ENCODE measurements at places on chromosomes 16 and 17.

GRCh38 chr16:28106467-28107215 lies 43.1 kb upstream of the GSG1L start:
- no peak for DNase-seq

DNA sequence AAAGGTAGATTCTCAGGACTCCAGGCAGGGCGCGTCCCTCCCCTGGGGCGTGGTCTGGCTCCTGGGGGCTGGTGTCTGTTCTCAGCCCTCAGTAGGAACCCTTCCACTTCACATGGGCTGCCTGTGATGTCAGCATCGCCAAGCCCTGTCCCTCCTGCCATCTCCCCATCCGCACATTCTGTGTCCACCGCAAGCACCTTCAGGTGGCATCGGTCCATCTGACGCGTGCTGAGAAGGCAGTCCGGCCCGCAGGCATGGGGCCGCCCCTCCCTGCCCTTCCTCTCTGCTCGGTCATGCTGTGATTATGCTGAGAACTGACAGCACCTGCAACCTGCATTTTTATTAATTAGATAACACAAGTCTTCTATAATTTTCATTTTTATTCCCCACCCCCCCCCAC lies 12.7 kb upstream of the DNAH17 start:
- no peak for DNase-seq

- no peak for DNase-seq
Measured at GRCh38 chr16:85998868-85999729, 100.1 kb downstream of the IRF8 start.

DNA sequence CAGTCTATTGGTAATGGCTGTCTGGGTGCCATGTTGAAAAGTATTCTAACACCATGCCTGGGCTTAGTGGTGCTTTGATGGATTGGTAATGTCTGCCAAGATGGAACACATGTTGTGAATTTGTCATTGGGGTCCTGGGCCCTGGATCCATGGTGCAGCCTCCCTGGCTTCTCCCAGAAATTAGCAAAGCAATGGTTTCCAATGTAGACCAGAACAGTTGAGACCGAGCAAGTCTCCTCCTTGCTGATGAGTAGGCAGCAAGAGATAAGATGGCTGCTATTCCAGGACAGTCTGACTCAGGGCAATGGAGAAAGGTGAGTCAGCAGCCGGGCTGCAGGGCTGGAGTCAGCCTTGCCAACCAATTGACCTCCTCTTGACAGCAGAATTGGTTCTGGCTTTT lies 30.8 kb downstream of the GPR139 start:
- no peak for DNase-seq

- DNase-seq = no peak
Measured at GRCh38 chr17:7885367-7886226, 3.0 kb upstream of the CHD3 start.

- DNase-seq = no peak
Measured at GRCh38 chr17:82590881-82591539, 57.2 kb downstream of the WDR45B start.

- no peak for DNase-seq
Measured at GRCh38 chr16:51985126-51985525, 561.8 kb downstream of the TOX3 start.

- no peak for DNase-seq
Measured at GRCh38 chr17:76848670-76849069, 19.5 kb upstream of the MGAT5B start.

DNA sequence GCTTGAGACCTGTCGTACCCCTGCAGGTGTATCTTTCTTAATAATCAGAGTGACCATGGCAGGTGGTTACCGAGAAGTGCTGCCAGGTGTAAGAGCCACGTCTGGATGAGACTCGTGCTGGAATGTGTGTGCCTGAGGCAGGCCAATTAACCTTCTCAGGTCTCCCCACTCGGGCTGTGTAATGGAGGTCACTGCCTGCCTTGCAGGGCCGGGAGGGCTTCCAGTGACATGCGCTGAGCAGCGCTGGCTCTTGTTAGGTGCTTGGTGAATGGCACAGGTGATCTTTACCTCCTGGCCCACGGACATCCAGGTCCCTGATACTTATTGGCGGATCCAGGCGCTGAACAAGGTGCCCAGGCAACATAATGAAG lies 4.6 kb upstream of the GSE1 start:
- DNase-seq = no peak

DNA sequence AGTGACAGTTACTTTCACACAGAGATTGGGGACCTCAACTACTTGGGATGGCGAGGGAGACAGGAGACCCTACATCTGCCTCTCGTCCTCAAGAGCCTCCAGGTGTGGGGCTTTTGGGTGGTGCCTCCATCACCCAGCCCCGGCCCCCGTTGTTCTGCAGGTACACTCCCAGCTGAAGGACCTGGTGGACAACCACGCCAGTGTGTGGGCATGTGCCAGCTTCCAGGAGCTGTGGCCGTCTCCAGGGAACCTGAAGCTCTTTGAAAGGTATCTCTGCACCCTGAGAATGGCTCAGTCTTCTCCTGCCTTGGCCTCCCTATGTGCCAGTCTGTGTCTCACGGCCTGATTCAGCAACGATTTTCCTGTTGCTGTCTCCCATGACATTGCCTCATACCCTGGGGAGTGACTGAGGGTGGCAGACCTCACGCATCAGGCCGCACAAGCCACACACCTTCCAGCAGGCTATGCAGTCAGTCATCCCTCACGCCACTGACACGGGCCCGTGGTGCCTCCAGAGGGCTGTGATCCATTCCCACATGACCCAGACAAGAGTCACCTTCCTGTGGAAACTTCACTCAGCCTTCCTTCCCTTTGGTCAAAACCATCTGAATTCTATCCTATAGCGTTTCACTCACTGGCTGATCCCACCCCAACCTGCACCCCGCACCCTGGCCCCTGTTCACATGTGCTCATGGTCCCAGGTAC lies 3.7 kb downstream of the CCNF start:
- DNase-seq = no peak

- DNase-seq = no peak
Measured at GRCh38 chr17:6986676-6987075, 9.2 kb upstream of the ALOX12 start.

GRCh38 chr17:614653-615546 lies 99.7 kb downstream of the VPS53 start:
- DNase-seq = no peak

DNA sequence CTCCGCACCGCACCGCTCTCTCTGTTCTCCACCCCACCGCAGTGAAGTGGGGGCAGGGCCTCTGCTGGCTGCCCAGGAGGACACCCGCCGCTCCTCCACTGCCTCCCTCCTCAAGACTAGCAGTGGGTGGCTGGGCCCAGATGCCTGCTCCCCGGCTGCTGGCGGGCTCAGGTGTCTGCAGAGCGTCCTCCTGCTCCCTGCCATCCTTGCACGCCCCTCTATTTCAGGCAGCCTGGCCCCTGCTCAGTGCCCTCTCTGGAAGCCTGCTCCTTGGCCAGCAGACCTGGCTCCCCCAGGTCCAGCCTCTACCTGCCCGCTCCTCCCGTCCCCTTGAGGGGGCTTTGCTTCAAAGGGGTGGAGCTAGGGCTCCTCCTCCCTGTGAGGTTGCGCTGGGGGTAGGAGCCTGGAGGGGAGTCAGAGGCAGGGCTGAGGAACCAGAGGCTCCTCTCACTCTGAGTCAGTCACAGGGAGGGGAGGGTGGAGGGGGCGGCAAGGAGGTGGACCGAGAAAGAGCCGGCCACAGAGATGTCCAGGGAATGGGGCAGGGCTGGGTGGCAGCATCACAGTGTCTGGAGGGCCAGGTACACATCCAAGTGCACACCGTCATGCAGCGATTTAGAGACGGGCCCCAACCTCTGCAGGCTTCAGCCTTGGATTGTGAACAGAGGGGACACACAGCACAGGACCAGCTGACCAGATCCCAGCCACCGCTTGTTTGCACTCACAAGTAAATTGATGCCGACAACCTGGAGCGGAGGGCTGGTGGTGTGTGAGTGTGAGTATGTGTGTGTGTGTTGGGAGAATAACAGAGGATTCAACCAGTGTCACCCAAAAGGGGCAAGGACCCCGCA lies 9.8 kb upstream of the TMEM92 start:
- DNase-seq = no peak

GRCh38 chr16:89121691-89122321 lies 28.2 kb downstream of the ACSF3 start:
- DNase-seq = no peak

- DNase-seq = no peak
Measured at GRCh38 chr16:66996324-66996982, 8.1 kb downstream of the CES4A start.

GRCh38 chr17:40312893-40313667 lies 4.1 kb downstream of the RARA start:
- no peak for DNase-seq

GRCh38 chr17:70028397-70028796 lies 46.6 kb upstream of the KCNJ16 start:
- DNase-seq = no peak

GRCh38 chr17:76438906-76439305 lies 14.0 kb downstream of the UBE2O start:
- DNase-seq = no peak

- DNase-seq = no peak
Measured at GRCh38 chr17:79795795-79796443, 958 bp downstream of the CBX8 start.
